GM12878 (cell line): ENCODE measurements at places on chromosomes 5 and 9. TPM values are rescaled to one million over a fixed set of nuclear protein-coding genes. Genes with fewer than 3 reads are reported as not detected.

NCS1 gene
- not detected in 2 replicates for polyA plus RNA-seq

MAST4 gene
- polyA plus RNA-seq: 0.15 and 1.6 TPM in 2 replicates

ALDH1B1 gene
- 35.7 and 36.2 TPM in 2 replicates for polyA plus RNA-seq

PROB1 gene
- polyA plus RNA-seq: 4.8 and 6.2 TPM in 2 replicates

CMYA5 gene
- polyA plus RNA-seq: 0.01 and 0.04 TPM in 2 replicates

TOPORS gene
- polyA plus RNA-seq: 18.2 and 21.1 TPM in 2 replicates

ANP32B gene
- 284 and 292 TPM in 2 replicates for polyA plus RNA-seq

BTNL8 gene
- polyA plus RNA-seq: 0.13 TPM in 1 of 2 replicates, not detected in the other

MYOZ3 gene
- polyA plus RNA-seq: 0.32 TPM in 1 of 2 replicates, not detected in the other

SPATA31E1 gene
- not detected in 2 replicates for polyA plus RNA-seq
